Kidney epithelial cell (primary cell): ENCODE measurements at places on chromosomes 12 and 14.
A peak's percentile ranks its signal among the peaks of the same experiment; 100 is the strongest.

GRCh38 chr12:75819512-75819911, 212.1 kb downstream of the PHLDA1 start:
- no peak for DNase-seq

DNA sequence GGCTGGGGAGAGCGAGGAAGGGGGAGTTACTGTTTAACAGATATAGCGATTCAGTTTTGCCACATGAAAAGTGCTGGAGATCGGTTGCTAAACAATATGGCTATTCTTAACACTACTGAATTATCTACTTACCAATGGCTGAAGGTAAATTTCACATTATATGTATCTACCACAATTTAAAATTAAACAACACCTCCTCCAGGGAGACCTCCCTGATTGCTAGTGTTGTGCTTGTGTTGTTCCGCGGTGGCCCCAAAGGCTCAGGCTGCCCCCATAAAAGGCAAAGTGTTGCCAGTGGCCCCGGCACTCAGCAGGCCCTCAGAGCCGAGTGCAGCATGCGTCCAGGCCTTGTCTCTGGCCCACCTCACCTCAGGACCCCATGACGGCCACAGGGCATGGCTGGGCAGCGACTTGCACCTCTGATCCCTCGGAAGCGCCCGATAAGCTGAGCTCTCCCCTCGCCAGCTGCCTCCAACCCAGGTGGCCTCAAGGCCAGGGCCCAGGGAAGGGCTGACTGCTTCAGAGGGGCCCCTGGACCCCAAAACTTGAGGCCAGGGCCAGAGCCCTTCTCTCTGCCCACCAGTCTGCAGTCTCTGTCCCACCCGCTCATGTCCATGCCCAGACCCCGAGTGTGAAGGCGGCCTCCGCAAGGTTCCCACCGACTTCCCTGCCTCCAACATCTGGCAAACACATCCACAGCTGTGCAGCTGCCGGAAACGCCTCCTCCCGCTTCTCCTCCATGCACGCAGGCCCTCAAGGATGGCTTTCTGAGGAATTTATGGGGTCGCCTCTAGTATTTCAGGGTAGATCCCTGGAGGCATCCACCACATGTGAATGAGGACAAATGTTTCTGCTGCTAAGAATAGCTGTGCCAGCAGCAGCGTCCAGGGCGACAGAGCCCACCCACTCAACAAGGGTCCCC, 60.0 kb downstream of the NCOR2 start:
- no peak for DNase-seq

DNA sequence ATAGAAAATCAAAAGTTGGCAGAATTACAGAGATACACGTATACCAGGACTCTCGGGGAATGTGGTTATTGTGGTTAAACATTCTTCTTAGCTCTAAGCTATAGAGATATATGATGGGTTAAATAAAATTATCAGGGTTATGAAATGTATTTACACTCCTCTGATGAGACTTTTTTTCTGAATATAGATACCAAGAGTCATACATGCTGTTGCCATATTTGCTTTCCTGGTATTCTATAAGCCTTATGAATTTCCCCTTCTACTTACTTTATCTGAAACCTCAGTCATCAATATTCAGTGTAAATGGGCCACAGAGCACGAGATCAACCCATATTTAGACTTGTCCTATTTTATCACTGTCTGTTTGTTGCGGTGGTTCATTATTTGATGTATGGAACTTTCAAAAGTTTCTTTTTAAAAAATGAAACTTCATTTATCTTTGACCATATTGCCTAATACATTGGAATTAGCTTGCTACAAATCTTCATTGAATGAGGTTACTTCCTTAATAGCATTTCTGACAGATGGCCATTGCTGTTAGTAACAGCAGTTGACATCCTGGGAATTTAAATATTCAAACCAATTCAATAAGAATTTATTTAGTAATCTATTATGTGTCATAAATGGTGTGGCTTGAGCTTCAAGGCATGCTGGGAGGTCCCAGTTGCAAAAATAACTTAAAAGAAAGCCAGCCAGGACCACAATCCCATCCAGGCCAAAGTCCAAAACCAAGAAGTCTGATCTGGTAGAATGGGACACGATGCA, 393.5 kb downstream of the PCNX1 start:
- DNase-seq = no peak

- DNase-seq = no peak
These were observed 127.7 kb upstream of the RTL1 start for GRCh38 chr14:101031186-101031585.

GRCh38 chr12:31033146-31033545, 40.5 kb upstream of the DDX11 start:
- no peak for DNase-seq

- DNase-seq = no peak
These were observed 4.3 kb upstream of the PAPLN start for GRCh38 chr14:73232984-73233383.

- no peak for DNase-seq
These were observed 71.2 kb downstream of the GALNT4 start for GRCh38 chr12:89453121-89453978.

DNA sequence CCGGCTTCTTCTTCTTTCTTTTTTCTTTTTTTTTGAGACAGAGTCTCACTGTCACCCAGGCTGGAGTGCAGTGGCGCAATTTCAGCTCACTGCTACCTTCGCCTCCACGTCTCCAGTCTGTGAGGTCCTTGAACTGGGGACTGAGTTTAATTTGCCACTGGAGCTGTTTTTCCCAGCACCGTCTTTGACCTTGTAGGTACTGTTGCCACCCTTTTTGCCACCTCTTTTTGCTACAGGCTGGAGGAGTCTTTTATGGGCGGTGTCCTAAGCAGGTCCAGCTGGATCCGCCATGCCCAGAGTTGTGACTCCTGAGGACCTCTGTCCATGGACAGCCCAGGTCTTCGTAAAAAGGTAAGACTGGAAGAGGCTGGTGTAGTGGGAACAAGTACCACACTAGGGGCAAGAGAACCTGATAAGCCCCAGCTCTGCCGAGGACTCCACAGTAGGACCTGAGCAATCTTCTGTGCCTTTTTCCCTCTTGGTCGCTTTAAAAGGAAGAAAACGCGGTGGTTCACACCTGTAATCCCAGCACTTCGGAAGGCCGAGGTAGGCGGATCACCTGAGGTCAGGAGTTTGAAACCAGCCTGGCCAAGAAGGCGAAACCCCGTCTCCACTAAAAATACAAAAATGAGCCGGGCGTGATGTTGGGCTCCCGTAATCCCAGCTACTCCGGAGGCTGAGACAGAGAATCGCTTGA, 946 bp downstream of the RNU4-2 start:
- no peak for DNase-seq

DNA sequence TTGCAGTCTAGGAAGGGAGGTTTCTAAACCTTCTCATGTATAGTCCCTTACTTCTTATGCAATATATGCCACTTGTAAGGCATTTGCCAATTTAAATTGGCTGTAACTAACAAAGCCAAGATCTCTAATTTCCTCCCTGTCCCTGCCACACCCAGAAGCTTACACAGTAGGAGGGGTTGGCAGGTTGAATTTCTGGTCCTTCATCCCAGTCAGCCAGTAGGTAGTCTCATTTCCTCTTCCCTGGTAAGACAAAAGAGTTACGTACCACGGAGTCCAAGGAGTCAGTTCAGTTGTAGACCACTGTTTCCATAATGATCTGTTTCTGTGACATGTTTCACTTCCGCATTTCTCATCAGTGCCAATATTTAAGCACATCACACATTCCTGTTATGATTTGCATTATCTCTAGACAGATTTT, 47.0 kb upstream of the PLBD1 start:
- DNase-seq = no peak

DNA sequence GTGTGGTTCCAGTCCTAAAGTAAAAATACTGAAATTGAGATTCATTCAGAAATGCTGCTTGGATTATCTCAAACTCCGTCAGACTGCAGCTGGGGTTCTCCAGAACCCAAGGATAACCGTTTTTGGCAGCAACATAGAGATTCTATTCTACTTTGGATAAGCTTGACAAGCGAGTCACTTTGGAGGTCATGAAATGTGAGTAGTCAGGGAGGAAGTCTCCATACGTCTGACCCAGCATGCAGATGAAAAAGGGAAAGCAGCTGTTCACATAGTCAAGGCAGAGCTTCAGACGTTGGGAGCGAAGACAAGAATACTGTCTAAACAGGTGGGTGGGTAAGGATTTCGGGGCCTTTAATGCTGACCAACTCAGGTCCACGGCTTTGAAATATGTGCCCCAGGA, 14.9 kb upstream of the HSP90B1 start:
- no peak for DNase-seq

DNA sequence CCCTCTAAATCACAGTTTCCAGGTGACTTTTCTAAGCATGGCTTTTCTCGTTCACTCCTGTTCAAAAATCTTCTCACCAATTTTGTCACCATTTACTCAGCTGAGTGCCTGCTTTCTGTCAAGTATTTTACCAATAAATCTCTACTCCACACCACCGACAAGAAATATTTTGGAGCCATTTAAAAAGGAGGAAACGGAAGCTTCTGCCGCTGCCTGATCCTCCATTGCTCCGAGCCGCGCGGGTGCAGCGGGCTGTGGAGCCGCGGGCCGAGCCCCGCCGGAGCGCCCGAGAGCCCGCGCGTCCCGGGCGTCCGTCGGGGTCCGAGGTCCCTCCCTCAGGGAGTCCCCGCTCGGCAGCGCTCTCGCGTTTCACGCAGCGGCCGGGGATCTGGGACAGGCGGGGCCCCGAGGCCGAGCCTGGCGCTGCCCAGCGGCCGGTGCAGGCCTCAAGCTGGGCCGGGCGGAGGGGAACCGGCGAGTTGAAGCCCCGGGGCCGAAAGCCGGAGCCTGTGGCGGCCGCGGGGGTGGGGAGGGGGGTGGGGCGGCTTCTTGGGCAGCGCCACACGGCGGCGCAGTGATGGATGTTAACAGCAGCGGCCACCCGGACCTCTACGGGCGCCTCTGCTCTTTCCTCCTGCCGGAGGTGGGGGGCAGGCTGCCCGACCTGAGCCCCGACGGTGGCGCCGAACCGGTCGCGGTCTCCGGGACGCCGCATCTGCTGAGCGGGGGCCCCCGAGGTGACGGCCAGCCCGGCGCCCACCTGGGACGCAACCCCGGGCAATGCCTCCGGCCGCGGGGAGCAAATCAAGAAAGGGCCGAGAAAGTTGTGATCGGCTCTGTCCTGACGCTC, 1.1 kb upstream of the HEBP1 start:
- DNase-seq = no peak

DNA sequence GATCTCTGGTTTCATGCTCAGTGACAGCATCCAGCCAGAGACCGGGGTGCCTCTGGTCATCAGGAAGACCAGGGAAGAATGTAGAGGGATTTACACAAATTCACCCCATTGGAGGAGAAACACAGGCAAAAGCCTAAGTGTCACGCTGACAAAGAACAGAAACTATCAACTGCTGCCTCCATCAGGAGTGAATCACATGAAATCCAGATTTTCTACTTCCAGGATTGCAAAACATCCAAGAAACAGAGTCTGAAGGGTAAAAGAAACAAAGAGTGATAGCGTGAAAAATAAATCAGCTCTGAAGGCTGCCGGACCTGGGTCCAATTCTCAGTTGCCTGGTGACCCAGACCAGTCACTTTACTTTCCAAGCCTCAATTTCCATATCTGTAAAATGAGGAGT, 136.1 kb upstream of the MAP1LC3B2 start:
- no peak for DNase-seq

DNA sequence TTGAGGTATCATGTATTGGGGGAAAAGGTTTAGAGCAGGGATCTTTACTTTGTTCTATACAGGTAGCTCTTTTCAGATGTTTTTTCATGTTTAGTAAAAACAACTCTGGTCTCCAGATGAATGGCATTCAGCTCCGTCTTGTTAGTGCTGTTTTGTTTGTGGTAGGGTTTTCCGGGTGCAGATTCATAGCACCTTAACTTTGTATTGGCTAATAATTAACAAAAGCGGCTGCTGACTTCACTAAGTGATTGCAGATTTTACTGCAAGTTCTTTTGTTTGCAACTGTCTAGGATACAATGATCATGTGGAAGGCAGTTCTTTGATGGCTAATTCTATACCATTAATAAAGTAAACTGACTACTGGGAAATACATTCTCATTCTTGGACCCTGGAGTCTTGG, 32.2 kb upstream of the BHLHE41 start:
- DNase-seq = peak; percentile 39

DNA sequence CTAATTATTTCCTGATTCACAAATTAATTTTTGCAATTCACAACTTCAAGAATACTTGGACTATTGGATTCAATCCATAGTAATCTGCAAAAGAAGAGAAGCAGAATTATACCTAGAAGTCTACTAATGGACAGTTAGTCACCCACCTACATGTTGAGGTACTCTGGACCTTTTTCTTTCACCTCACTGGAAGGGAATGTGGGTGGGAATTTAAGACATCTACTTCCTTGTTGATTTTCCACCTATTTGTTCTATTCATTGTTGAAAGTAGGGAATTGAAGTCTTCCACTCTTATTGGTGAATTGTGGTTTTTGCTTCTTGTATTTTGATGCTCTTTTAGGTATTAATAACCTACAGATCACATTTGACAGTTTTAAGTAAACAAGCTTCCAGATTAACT, 11.0 kb downstream of the RESF1 start:
- no peak for DNase-seq

DNA sequence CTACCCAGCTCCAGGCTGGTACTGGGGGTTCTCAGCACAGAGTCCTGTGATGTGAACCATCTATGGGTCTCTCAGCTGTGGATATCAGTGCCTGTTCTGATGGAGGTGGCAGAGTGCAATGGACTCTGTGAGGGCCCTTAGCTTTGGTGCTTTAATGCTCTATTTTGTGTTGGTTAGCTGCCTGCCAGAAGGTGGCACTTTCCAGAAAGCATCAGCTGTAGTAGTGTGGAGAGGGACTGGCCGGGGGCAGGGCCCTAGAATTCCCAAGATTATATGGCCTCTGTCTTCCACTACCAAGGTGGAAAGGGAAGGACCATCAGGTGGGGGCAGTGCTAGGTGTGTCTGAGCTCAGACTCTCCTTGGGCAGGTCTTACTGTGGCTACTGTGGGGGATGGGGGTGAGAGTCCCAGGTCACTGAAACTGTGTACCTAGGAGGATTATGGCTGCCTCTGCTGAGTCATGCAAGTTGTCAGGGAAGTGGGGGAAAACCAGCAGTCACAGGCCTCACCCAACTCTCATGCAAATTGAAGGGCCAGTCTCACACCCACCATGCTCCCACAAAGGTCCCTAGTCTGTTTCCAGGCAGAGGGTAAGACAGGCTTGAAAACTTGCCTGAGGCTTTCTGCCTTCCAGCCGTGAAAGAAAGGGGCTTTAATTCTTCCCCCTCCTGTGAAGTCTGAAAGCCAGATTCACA, 878.1 kb downstream of the C12orf50 start:
- no peak for DNase-seq

DNA sequence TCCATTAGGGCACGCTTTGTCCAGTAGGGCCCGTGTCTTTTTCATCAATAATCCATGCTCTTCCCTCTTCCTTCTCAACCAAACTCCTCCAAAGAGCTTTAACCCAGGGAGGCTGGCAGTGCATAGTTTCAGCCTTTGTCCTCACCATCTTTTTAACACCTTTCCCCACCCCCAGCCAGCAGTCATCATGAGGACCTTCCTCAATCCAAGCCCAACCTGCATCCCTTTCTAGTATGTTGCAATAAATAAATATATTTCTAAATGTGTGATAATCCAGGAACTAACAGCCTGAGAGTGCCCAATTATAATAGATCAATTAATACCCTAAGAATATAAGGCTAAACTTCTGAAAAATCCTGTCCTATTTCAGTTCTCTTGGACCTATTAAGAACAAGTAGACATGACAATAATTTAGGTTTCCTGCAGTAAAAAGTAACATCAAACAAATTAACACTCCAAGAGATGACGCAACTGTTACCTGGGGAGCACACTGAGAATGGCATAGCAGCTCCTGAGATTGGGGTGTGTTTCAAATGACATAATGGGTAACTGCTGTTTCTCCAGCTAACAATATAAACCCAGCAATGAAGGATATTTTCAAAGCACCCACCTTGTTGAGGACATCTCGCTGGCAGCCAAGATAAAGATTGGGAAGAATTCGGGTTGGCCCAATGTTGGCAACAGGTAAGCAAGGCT, 62.6 kb downstream of the DUSP16 start:
- DNase-seq = no peak

- DNase-seq = no peak
These were observed 307.1 kb downstream of the RPL10L start for GRCh38 chr14:46344327-46344937.
